ENCODE measurements at places on chromosomes 12 and 14. TPM values are rescaled to one million over a fixed set of nuclear protein-coding genes. Genes with fewer than 3 reads are reported as not detected.

Gene ANO4
- 0.13 TPM for total RNA-seq

Gene NRXN3
- 0.04 TPM for total RNA-seq

Gene KRT75
- not detected for total RNA-seq

Gene SERPINA10
- not detected for total RNA-seq

Gene AKAP5
- 0.53 TPM for total RNA-seq

Gene TAS2R46
- total RNA-seq, result 1.6 TPM

Gene DACT1
- 0.40 TPM for total RNA-seq

DNA sequence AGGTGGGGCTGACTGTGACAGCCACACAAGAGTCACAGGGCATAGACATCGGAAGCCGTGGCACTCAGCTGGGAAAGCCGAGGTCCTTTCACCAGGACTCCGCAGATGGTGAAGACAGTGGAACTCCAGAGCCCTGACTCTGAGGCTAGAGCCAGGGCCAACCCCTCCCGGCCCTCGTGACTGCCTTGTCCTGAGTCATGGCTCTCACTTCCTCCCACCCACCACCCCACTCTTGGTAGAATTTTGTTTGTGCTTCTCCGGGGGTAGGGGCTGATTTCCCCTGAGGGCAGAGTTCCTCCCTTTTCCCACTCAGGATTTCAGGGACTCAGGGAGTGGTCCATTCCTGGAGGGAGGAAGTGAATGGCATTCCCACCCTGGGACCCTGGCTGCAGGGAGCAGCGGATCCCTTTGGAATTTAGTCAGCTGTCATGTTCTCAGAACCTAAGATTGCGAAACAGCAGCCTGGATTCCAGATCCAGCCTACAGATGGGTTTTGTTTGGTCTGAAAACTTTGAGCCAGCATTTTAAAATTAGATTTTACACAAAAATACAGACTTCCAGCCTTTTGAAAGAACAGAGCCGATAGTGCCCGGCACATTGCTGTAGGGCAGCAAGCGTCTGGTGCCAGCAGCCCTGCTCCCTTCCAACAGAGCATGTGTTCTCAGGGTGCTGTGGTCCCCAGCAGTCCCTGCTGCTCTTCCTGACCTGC lies 50.7 kb downstream of the TPCN1 start:
- DNase-seq, result no peak

DNA sequence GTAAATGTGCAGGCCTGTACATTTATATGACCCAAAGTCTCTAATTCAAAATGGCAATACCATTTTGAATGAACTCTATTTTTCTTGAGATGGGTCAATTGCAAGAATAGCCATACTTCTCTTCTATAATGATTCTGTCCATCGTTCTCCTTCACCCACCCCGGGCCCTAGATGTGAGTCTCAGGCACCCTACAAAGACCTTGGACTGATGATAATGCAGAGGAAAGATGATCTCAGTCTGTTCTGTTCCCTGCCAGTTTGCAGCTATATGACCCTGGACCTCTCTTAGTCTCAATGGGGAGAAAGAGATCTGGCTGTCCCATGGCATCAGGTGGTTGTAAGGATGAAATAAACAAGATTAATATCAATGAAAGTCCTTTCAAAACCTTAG lies 30.1 kb downstream of the VCPKMT start:
- no peak for DNase-seq

DNA sequence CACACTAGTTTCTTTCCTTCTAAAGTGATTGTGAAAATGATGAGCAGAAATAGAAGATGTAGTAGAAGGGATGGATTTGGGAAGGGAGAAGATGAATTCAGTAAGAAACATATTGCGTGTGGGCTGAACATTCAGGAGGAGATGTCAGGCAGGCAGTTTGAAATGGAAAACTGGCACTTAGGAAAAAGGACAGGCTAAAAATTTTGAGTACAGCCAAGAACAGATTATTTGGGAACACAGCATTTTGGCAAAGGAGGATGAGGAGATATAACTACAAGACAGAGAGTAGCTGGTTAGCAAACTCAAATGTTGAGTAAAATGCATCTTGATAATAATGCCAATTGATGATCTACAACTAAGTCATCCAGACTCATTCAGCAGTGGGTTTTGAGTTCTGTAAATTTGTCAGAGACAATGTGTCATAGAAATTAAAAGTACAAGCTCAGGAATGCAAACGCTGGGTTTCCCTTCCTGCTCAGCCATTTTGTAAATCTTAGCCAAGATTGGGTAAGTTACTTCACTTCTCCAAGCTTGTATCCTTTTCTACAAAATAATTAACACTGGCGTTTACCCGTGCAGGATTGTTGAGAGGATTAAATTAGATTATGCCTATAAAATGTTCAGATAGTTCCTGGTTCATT lies 255.0 kb downstream of the NAV3 start:
- DNase-seq, result no peak

- DNase-seq, result no peak
Observed at GRCh38 chr12:122934722-122935121, 31.5 kb downstream of the ABCB9 start.

GRCh38 chr12:50506753-50507473 lies 2.1 kb downstream of the DIP2B start:
- no peak for DNase-seq

- DNase-seq, result no peak
Observed at GRCh38 chr14:80584744-80585505, 356.6 kb downstream of the CEP128 start.

DNA sequence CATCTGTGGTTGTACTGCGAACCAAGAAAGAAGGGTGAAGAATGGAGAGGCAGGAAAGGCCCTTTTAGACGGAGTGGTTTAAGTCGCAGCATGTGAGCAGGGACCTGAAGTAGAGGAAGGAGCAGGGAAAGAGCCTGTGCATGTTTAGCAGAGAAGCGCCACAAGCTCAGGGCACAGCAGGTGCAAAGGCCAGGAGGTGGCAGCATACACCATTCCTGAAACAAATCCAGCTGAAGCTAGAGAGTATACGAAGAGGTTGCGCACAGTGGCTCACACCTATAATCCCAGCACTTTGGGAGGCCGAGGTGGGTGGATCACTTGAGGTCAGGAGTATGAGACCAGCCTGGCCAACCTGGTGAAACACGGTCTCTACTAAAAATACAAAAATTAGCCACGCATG lies 49.9 kb downstream of the HELB start:
- no peak for DNase-seq

- no peak for DNase-seq
Observed at GRCh38 chr14:42778984-42779383, 1172.3 kb downstream of the LRFN5 start.

GRCh38 chr12:79674629-79675028 lies 16.1 kb downstream of the PAWR start:
- DNase-seq, result no peak

DNA sequence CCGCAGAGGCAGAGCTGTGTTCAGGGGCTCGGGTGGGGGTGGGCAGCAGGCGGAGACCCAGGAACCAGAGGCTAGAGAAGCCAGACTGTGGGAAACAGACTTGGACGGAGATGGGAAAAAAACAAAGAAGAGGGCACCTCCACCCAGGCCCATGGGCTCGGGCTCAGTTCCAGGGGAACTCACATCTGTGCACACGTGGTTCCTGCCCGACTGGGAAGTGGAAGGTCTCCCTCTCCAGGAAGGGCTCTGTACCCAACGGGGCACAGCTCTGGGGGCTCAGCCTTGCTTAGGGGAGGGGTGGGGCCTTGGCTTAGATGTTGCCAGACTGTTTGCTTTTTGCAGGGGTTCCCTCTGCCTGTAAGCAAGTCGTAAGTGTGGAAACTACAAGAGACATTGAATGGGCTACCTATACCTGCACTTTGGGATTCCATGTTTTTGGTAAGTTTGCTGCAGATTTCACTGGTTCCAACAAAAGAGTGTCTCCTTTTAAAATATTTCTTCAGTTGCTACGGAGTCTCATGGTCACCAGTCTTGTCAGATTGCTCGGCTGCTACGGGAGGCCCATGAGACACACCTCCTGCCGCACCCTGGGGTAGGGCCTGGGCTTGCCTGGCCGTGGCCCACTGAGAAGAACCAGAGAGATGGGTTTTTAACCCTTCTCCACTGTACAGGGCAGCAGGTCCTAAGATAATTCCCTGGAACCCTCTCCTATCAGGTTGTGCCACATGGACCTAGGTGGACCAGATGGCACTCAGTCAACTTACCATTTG lies 127.6 kb upstream of the EVL start:
- no peak for DNase-seq

DNA sequence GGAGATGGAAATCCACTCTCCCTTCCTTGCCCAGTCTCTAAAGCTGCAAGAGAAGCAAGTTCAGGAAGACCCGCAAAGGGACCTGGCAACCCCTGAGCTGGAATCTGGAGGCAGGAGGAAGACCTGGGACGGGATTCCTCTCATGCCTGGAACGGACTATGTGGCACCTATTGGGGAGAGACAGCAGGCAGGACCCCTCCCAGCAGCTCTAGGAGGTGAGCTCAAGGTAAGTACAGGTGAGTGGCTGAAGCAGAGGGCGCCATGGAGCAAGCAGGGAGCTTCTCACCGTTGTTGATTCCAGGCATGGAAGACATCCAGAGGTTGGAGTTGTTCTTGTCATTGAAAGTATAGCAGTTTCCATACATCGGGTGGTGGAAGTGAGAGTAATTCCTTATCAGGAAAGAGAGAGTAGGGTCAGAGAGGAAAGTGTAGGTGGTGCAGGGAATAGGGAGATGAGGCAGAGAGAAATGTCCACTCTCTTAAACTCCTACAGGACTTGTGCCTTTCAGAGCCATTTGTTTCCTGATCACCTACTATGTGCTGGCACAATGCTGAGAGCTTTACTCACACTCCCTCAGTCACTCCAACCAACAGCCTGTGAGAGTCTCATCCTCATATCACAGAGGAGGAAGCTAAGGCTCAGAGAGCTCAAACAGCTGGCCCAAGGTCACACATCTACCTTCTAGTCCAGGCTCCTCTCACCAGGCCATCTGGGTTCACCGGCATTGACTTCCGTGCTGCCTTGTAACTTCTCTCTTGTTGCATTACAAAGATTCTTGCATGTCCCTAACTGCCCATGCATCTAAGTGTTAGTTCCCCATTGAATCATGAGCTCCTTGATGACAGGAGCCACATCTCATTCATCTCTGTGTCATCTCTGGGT lies 13.9 kb upstream of the TNFRSF1A start:
- no peak for DNase-seq

DNA sequence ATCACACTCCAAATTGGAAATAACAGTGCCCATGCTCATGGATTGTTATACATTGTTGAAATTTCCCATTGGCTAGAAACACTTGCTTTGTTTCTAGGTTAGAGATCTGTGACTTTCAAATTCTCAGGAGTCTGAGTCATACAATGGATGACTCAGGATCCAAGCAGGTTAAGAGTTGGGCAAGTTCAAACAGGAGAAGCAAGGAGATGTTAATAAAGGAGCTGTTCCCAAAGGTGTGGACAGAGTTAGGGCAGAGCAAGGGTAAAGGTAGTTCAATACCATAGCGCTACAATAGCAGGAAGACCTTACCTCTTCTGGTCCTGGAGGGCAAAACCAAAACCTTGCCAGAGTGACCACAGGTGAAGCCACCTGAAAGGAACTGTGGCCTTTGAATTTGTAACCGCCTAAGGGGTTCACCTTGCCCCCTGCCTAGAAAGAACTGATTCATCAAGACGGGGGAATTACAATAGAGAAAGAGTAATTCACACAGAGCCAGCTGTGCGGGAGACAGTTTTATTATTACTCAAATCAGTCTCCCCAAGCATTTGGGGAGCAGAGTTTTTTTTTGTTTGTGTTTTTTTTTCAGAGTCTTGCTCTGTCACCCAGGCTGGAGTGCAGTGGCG lies 4.2 kb upstream of the AMN1 start:
- peak; percentile 72 for DNase-seq

DNA sequence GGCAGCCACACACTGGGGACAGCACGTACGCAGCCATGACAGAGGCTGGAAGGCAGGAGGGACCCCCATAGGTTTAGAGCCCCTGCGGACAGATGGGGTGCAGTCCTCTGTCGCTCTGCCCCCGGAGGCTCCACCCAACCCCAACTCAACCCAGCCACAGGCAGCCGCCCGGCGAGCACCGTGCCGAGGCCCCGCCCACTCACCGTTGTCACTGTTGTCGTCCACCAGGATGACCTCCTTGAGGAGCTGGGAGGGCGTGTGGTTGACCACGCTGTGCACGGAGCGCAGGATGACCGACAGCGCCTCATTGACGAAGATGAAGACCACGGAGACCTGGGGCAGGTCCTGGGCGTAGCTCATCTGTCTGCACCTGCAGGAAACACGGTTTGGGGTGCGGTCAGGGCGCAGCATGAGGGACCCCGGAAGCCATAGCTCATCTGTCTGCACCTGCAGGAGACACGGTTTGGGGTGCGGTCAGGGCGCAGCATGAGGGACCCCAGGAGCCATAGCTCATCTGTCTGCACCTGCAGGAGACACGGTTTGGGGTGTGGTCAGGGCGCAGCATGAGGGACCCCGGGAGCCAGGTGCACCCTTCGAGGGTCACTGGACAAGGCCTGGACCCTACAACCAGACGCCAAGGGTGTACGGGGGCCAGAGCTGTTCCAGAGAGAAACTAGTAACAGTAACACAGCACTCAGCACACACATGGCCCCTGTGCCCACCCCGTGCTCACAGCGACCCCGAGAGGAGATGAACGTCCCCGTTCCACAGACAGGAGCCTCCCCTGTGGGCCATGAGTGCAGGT lies 66.9 kb downstream of the GALNT9 start:
- DNase-seq, result no peak

DNA sequence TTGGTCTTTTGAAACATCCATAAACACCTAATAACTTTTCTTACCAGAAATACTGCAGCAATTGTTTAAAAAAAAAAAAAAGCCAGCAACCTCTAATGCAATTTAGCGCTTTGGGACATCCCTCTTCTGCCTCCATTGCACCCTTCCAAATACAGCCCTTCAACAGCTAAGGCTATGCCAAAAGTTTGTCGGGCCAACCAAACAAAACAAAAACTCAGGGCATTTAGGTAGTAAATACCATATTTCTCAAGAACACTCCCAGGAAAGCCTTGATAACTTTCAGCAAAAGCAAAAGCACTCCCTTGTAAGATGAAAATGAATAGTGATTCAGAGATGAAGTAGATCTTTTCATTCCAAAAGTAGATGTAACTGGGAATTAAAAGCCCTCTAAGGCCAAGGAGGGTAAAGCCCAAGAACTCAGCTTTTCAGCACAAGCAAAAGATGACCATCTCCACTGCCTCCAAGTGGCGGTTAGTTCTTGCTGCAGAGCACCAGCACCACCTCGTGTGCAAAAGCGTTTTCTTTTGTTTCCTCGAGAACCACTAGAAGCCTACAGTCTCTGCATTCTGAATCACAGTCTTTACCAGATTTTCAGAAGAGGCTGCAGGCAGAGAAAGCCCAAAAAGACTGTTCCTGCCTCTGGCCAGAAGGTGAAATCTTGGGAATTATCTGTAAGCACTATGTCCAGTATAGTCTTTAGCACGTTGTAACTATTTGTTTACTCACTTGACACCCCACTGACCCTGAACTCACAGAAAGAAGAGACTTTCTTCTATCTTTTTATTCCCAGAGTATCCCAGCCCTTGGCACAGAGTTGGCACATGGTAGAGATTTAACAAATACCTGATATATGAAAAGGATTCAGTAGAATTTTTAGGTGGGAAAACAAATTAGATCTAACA lies 53.1 kb downstream of the SIX6 start:
- DNase-seq, result peak; percentile 10

GRCh38 chr14:78917462-78917861 lies 747.3 kb downstream of the NRXN3 start:
- no peak for DNase-seq

GRCh38 chr14:75365116-75365515 lies 62.7 kb upstream of the JDP2 start:
- DNase-seq, result no peak

GRCh38 chr12:57031138-57031725 lies 14.9 kb upstream of the TAC3 start:
- DNase-seq, result no peak

- no peak for DNase-seq
Observed at GRCh38 chr12:108482717-108483212, 32.3 kb upstream of the FICD start.

Measured in pulmonary artery endothelial cell (primary cell).